ENCODE measurements at places on chromosomes 5 and 9.

- DNase-seq = no peak
Observed at GRCh38 chr5:159440968-159441367, 110.7 kb upstream of the IL12B start.

DNA sequence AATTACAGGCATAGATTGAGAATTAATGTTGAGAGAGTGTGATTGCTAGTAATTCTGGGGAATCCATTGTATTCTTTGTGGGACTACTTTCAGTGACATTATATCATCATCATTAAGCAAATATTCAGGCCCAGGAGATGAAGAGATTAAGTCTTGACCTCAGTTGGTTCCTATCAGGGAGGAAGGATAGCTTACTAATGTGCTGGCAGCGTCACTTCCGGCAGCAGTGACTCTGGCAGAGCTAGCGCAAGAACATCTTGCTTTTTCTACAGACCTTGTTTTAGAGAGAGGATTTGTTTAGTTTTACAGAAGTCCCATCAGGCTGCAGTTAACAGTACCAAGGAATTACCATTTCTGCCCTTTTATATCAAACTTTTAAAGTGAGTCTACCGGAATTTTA is 20.3 kb downstream of the OSTF1 start:
- no peak for DNase-seq

- DNase-seq = no peak
Observed at GRCh38 chr5:52624291-52624690, 163.4 kb upstream of the ITGA1 start.

GRCh38 chr5:144156767-144157171 is 13.7 kb downstream of the YIPF5 start:
- no peak for DNase-seq

- no peak for DNase-seq
Observed at GRCh38 chr5:82046276-82046647, 74.4 kb downstream of the ATG10 start.

- DNase-seq = no peak
Observed at GRCh38 chr5:62342476-62342837, 36.5 kb downstream of the KIF2A start.

DNA sequence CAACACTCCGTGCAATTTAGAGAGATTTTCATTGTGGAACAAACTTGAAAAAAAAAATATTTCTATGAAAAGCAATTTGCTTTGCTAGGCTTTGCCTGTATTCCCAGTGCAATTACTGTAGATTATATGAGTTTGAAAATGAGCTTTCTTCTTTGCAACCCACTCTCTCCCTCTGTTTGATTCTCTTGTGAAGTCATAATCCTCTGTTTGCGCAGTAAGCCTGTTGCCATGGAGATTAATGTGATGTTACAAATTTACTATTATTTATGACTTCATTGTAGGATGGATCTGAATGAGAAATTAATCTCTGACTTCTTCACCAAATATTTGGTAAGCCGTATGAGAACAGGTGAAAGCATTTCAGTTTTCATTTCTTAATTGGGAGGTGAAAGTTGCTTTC is 320.3 kb downstream of the SPATA31D1 start:
- DNase-seq = no peak

GRCh38 chr5:119315516-119315949 is 40.3 kb upstream of the TNFAIP8 start:
- DNase-seq = no peak

DNA sequence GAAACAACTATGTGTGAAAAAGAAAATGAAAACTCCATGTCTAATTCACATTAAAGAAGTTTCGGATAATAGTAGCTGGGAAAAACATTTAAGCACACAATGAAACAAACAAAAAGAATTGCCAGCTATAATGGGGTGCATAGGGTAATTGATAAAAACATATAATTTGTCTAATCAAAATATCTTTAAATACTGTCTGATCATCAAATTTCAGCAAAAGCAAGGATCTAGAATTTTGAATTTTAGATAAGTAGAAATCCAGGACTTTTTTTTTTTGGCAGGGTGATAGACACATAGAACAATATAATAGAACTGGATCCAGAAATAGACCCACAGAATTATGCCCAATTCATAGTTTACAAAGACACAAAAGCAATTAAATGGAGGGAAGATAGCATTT is 585.0 kb downstream of the TAF11L14 start:
- DNase-seq = no peak

GRCh38 chr5:95956021-95956899 is 5.4 kb downstream of the ELL2 start:
- no peak for DNase-seq

GRCh38 chr9:71766663-71767062 is 1.6 kb downstream of the CEMIP2 start:
- no peak for DNase-seq

DNA sequence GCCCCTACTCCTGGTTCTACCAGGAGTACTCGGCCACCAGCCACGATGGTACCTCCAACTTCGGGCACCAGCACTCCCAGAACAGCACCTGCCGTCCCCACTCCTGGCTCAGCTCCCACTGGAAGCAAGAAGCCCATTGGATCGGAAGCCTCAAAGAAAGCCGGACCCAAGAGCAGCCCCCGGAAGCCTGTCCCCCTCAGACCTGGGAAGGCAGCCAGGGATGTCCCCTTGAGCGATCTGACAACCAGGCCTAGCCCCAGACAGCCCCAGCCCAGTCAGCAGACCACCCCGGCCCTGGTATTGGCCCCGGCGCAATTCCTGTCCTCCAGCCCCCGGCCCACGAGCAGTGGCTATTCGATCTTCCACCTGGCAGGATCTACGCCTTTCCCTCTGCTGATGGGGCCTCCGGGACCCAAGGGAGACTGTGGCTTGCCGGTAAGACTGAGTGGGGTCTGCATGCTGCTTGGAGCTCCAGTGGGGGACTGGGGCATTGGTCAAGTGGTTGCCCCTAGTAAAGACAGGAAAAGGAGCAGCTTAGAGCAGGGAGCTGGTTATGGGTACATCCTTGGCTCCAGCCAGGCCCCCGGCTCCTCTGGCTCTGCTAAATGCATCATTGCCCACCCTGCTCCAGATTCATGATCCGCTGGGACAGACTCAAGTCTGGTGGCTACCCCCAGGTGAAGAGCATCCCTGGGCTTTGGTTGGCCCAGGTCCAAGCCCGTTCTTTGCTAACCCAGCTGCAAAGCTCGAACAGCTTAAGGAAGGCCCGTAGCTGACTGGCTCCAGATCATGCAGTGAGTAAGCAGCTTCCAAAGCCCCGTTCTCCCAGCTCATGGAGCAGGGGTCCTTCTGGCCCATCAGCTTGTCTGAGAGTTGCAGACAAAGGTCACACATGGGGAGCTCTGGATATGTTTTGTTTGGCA is 14.0 kb downstream of the COL27A1 start:
- no peak for DNase-seq

DNA sequence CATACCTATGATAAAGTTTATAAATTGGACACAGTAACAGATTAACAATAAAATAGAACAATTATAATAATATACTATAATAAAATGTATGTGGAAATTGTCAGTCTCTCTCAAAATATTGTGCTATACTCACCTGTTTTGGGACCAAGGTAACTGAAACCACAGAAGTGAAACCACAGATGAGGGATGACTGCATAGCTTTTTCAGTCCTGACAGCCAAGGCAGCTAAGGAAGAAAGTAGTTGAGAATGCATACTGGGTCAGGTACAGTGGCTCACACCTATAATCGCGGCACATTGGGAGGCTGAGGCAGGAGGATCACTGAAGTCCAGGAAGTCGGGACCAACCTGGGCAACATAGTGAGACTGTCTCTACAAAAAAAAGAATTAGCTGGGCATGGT is 8.9 kb downstream of the SRP19 start:
- no peak for DNase-seq

- DNase-seq = no peak
Observed at GRCh38 chr5:172798422-172799215, 27.6 kb upstream of the DUSP1 start.

- no peak for DNase-seq
Observed at GRCh38 chr9:87497604-87498045, at the start of gene DAPK1. TSS of gene DAPK1 (plus strand) at chr9:87497867. CDS start at chr9:87499078, 1,211 bp downstream.

GRCh38 chr5:6081727-6082210 is 296.6 kb downstream of the MED10 start:
- DNase-seq = no peak

Measured in activated naive CD4-positive, alpha-beta T cell (primary cell).